Panc1 (cell line): ENCODE measurements at places on chromosomes 6 and 20.

GRCh38 chr6:99512033-99512432 lies 3.2 kb downstream of the USP45 start:
- no peak for DNase-seq

DNA sequence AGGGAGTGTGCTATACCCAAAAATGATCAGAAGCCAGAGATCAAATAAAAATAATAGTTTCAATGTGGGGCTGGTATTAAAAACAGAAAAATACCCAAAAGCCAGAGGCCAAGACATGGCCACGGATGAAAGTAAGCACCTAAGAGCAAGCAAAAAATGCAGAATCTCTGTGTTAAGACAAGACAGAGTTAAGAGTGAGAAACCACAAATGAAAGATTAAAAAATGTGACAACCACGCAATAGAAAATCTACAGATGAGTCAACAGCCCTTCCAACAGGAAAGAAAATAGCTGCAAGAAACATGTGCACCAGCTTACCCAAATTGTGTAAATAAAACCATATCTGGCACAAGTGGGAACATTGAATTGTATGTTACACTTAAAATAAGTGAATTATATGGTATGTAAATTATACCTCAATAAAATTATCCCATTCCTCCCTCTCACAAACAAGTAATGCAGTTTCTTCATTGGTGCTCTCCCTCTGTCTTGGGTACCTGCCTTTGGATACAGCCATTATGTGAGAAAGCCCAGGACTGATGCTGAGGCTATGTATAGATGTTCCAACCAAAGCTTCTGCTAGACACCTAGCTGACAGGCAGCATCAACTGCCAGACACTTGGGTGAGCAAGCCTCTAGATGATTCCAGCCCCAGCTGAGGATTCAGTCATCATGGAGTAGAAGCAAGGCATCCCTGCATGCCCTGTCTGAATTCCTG lies 55.3 kb upstream of the UFL1 start:
- no peak for DNase-seq

GRCh38 chr6:149558029-149558428 lies 8.1 kb upstream of the GINM1 start:
- no peak for DNase-seq

DNA sequence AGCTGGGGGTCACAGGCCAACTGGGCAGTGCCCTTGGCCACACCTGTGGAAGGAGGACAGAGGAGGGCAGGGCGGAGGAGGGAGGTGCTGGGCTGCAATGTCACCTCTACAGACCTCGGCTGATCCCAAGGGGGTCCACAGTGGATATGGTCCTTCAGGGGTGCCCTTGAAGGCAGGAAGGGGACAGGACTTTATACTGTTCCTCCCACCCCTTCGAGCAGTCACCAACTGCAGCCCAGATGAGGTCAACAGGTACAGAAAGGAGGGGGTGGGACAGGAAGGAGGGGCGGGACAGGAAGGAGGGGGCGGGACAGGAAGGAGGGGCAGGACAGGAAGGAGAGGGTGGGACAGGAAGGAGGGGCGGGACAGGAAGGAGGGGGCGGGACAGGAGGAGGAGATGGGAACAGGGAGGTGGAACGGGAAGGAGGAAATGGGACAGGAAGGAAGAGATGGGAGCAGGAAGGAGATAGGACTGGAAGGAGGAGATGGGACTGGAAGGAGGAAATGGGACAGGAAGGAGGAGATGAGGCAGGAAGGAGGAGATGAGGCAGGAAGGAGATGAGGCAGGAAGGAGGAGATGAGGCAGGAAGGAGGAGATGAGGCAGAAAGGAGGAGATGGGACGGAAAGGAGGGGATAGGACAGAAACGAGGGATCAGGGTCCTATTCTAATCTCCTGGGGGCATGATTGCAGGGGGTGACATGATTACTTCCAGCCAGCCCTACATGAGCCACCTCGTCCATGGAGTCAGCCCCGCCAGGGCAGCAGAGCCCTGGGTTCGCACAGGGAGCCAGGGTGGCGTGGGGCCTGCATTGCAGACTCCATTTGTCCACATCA lies 19.4 kb upstream of the MRGBP start:
- no peak for DNase-seq

DNA sequence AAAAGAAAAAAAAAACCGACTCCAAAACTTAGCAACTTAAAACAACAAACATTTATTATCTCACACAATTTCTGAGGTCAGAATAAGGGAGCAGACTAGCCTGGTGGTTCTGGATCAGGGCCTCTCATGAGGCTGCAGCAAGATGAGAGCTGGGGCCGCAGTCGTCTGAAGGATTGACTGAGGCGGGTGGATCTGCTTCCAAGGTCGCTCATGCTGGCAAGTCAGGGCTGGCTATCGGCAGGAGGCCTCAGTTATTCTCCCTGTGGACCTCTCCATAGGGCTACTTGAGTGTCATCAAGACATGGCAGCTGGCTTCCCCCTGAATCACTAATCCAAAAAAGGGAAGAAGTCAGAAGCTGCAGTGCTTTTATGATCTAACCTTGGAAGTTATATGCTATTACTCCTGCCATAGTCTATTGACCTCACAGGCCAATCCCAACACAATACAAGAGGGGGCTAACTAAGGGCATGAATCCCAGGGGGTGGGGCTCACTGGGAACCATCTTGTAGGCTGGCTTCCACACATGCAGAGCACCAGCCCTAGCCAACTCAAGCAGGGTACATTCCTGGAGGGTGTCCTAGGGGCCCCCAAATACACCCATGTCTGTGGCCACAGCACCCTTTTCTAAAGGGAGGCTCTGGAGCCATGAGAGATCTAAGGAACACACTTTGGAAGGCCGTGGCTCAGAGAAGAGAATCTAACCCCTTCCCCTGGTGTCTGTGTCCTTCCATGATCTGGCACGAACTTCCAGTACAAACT lies 11.3 kb downstream of the EBF4 start:
- DNase-seq: no peak

DNA sequence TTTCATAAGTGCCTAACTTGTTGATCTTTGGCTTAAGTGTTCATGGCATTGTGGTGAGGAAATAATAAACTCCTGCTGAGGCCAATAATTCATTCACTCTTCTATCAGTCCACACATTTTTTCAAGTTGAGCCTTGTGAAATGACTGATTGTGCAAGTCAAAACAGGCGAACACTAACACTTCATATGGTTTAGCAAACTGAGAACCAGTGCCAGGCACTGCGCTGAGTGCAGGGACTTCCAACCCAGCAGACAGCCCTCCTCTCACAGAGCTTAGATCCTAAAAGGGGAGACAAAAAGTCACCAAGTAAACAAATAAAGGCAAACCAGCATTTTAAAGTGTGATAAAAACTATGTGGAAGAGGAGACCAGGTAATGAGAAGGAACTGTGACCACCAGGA lies 435.0 kb downstream of the PTPRT start:
- no peak for DNase-seq

GRCh38 chr6:11815231-11815630 lies 36.6 kb upstream of the ADTRP start:
- no peak for DNase-seq

GRCh38 chr6:14452567-14453527 lies 335.3 kb downstream of the CD83 start:
- DNase-seq: no peak

- DNase-seq: no peak
Measured at GRCh38 chr6:63114610-63115211, 96.6 kb upstream of the FKBP1C start.

DNA sequence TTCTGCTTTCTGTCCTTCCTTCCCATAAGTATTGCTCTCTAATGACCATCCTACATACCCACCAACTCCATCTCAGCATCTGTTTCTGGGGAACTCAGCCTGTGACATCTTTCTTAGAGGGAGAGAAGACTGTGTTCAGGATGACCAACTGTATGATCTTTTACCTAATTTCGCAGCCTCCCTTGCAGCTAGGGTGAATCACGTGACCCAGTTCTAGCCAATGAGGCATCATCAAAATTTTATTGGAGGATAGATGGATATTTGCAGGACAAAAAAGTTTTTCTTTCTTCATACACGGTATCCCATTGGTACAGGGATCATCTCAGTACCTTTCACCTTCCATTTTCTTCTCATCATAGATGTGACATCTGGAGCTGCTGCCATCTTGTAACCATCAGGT lies 14.4 kb upstream of the MC3R start:
- DNase-seq: no peak

DNA sequence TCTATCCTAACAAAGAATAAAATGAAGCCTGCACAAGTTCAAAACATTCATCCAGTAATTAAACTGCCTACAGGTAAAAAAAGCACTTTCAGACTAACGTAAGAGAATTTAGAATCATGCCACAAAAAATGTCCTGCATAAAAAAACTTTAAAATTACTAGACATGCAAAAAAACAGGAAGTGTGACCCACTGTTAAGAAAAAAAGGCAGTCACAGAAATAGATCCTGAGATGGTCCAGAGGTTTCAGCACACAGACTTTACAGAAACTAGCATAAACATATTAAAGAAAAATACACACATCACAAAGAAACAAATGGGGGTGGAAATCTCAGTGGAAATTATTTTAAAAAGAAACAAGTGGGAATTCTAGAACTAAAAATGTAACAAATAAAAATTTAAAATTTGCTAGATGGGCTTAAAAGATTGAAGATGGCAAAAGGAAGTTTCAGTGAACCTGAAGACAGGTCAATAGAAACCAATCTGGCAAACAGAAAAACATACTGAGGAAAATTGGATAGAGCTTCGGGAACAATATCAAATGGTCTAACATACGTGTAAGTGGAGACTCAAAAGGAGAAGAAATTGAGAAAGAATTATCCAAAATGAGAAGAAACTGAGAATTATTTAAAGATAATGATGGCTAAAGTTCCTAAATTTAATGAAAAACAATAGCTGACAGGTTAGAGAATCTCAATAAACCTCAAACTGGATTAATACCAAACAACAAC lies 3.4 kb upstream of the ZNF133 start:
- DNase-seq: no peak

- DNase-seq: no peak
Measured at GRCh38 chr6:163231356-163232014, 183.0 kb upstream of the QKI start.

DNA sequence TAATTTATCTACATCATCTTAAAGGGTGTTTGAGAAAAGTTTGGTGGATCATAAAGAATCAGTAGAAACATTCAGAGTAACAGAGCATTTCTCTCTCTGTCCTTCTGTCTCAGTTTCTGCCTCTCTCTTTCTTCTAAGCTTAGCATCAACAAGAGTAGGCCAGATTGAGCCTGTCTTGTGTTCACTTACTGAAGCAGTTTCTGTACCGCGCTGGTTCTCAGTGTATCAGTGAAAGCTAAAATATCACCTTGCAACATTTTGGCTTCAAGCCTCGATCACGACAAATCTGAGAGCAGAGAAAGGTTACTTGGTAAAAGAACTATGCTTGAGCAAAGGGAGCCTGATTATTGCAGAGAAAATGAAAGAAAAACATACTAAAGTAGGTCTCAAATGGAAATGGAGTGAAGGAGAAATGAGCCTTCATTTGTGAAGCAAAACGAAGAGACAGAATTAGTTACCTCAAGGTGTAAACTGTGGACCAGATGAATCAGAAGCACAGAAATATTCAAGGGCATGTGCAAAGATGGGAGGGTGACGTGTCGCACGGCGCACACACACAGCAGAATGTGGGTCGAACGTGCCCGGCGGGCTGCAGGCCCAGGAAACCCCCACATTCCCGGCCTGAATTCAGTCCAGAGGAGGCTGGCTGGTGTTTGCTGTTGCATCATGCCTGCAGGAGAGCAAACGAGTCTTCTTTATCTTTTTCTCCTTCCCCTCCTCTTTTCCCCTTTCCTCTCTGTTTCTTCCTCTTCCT lies 509.3 kb downstream of the QKI start:
- DNase-seq: no peak

DNA sequence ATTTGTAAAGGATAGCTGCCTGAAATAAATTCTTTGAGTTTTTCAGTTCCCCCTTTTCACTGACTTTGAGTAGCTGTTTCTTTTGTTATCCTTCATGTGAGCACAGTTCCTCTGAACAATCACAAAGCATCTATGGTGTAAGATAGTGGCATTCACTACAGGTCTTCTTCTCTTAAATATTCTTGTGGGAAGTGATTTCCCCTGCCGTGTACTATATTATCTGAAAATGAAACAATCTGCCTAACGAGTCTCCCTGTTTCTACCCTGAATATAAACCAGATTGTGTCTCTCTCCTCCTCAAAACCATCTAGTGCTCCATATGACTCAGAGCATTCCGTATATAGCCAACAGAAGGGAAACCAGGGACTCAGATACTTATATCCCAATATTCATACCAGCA lies 380.1 kb upstream of the SOX4 start:
- DNase-seq: no peak

- no peak for DNase-seq
Measured at GRCh38 chr20:18662279-18663040, 74.6 kb downstream of the DTD1 start.

- DNase-seq: no peak
Measured at GRCh38 chr6:168967281-168967925, 286.2 kb downstream of the THBS2 start.

DNA sequence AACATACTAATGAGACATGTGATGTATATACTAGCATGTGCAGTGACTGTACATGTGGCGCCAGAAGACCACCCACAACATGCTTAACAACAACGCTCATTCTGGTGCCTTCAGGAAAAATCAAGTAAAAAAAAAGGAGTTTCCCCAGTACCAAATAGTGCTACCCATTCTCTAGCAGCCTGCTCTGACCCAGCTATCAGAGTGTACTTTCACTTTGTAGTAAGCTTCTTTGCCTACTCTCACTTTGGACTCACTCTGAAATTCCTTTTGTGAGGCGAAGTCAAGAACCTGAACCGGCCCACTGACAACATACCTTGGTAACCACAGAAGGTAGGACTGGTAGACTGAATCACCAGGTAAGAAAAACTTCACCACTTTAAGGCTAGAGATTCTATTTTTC lies 1100.0 kb downstream of the GRIK2 start:
- DNase-seq: no peak

DNA sequence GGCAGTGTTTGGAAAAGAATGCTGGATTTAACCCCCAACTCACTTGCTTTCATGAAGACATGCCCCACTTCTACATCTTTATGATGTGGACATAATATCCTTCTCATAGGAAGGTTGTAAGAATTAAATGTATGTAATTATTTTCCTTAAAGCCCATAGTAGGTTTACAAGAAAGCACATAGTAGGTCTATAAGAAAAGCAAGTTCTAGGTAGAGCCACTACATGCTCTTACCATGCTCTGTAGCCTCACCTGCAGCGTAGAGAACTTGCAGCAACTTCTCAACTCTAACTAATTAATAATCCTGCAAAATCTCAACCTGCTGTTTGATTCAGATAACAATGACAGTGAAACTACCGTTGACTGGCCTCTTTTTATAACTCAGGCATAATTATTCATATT lies 288.4 kb downstream of the TSHZ2 start:
- no peak for DNase-seq
